ENCODE measurements at places on chromosomes 4 and X. TPM values are rescaled to one million over a fixed set of nuclear protein-coding genes. Genes with fewer than 3 reads are reported as not detected.

Gene CYLC1
- total RNA-seq = not detected

Gene P2RY8
- not detected for total RNA-seq

Gene CXCL3
- total RNA-seq = 5.2 TPM

Gene ETDB
- total RNA-seq = not detected

Gene SH2D1A
- not detected for total RNA-seq

Gene IRS4
- not detected for total RNA-seq

Gene SNCA
- total RNA-seq = 1.9 TPM

Gene UGT2B15
- total RNA-seq = not detected

Gene UNC5C
- total RNA-seq = 6.8 TPM

Gene NAA11
- total RNA-seq = not detected

Gene SSX2
- total RNA-seq = not detected
